H1 (cell line): ENCODE measurements at places on chromosomes 7 and 10. TPM values are rescaled to one million over a fixed set of nuclear protein-coding genes. Genes with fewer than 3 reads are reported as not detected.

- no peaks in the 10 kb centered on the region for H3K27me3 ChIP-seq
- no peak for DNase-seq
- no peaks in the 10 kb centered on the region for H3K36me3 ChIP-seq
- H3K27ac ChIP-seq: no peak overlapping the region
These were observed 278.9 kb downstream of the GRID1 start for GRCh38 chr10:86087716-86088115.

GRCh38 chr10:47402641-47403301, 18.7 kb upstream of the ZNF488 start:
- 0 out of 2 replicates have a peak overlapping the region, but pooled peaks have one; percentile 32 for H3K27ac ChIP-seq
- peak; percentile 51 for DNase-seq
- H3K4me1 ChIP-seq: peaks cover 24% of the 10 kb centered on the region
- H3K36me3 ChIP-seq: no peaks in the 10 kb centered on the region
- no peak overlapping the region for H3K4me3 ChIP-seq
- no peaks in the 10 kb centered on the region for H3K27me3 ChIP-seq

DNA sequence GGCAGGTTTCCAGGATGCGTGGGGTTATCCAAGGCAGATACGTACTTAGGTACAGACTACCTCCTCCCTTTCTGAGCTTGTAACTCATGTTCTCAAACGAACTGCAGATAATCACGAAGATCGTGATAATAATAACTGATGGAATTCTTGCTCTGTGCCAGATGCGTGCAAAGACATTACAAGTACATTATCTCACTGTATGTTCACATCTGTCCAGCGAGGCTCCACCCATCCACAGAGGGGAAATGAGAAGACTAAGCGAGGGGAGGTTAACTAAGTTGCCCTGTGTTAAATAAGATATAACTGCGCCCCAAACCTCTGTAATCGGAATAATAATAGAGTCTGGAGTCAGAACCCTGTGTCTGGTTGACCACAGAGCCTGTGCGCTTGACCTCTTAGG, 1.9 kb downstream of the GALNT17 start:
- peaks cover 3% of the 10 kb centered on the region; the same call in 1 of the 2 replicates for H3K36me3 ChIP-seq
- H3K27ac ChIP-seq: no peak overlapping the region
- no peaks in the 10 kb centered on the region for H3K27me3 ChIP-seq
- H3K4me3 ChIP-seq: peak overlapping the region; percentile 86

IFIT3 gene
- total RNA-seq: 0.57 and 0.84 TPM in 2 replicates

- no peaks in the 10 kb centered on the region for H3K27me3 ChIP-seq
- no peak overlapping the region for H3K27ac ChIP-seq
- no peak overlapping the region for H3K4me3 ChIP-seq
- no peaks in the 10 kb centered on the region for H3K4me1 ChIP-seq
These were observed 269.6 kb upstream of the FZD1 start for GRCh38 chr7:90994601-90995000.
